ENCODE measurements at places on chromosomes 13 and 19.

- no peak for DNase-seq
Observed at GRCh38 chr19:35436477-35437405, 11.3 kb upstream of the FFAR2 start.

DNA sequence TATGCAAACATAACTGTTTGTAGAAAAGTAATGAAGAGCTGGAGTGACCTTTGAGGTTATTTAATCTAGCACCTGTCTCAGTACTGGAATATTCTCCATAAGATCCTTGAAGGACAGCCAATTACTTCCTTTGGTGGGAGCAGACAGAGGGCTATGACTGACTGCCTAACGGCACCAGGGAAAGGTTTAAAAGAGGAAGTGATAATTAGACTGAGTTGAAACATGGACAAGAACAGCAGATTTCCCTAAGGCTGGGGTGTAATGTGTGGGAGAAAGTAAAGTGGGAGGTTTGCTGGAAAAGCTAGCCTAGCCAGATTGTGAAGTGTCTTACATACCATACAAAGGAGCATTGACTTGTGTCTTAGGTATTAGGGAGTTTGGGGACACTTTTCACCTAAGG, 191.3 kb upstream of the PCDH9 start:
- DNase-seq, result no peak

DNA sequence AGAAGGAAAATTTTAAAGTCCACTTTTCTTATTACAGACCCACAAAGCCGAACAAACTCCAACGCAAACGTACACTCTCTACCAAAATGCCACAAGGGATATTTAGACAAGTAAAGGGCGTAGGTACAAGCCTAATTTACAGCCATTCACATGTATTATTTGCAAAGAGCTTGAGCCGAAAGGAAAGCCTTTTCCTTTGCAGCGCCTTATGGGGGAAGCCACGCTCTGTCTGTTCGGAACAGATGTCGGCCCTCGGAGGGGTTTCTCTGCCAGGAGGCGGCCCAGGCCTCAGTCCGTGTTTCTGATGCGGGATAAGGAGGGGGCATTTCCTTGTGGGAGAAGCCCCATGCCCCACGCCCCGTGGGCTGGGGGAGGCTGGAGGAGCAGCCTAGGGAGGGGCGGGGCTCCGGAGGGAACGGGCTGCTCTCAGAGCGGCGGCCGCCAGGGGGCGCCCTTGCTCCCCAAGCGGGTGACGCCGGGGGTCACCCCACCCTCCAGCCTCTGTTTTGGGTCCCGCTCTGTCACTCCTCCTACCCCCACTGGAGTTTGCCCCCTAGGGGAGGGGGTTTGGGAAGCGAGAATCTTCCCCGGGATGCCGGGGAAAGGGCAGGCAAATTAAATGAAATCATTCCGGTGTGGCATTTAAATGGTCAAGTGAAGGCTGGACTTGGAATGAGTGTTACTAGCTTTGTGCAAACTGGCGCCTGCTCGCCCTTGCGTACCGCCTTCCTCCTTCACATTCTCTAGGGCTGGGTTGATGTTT, 2.9 kb downstream of the HTR2A start:
- DNase-seq, result no peak

- DNase-seq, result no peak
Observed at GRCh38 chr13:113403255-113404104, 39.5 kb upstream of the GRTP1 start.

- no peak for DNase-seq
Observed at GRCh38 chr13:30037306-30037705, 186.9 kb upstream of the UBL3 start.

GRCh38 chr19:40650749-40651305, 39.6 kb downstream of the NUMBL start:
- DNase-seq, result no peak

- no peak for DNase-seq
Observed at GRCh38 chr13:80881034-80881433, 540.1 kb upstream of the SPRY2 start.

DNA sequence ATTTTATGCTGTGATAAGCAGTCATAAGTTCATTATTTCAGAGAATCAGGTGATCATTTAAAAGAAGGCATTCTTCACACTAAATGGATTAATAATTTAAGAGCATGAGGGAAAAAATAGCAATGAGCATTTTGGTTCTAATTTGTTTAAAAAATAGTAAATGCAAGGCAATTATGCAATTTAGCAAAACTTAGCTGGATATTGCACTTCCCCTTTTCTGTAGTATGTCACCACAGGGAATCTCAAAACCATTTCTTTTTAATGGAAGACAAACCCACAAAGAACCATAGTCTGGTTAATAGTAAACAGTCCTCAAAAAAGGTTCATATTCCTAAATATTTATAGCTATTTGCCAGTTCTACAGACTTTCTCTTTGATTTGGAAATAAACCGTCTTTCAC, 30.2 kb downstream of the COG6 start:
- DNase-seq, result no peak

DNA sequence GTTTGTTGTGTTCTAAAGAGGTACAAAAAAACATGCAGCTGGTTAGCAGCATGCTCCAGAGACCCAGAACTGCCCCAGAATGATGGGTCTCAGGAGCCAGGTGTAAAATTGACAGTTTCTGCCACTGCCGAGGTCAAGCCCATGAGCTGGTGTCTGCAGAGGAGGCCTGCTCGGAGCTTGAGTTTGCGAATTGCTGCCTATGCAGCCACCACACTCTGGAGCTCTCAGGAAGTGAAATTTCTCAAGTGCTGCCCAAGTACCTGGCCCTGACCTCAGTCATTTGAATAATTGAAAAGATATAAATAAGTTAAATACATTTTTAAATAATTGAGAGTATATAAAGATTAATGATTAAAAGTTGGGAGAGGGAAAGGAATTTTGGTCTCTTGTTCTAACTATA, 66.4 kb downstream of the ZAR1L start:
- DNase-seq, result no peak

GRCh38 chr19:33207040-33207620, 13.0 kb downstream of the LRP3 start:
- no peak for DNase-seq

- no peak for DNase-seq
Observed at GRCh38 chr13:19182536-19182935, 912 bp upstream of the TUBA3C start.

DNA sequence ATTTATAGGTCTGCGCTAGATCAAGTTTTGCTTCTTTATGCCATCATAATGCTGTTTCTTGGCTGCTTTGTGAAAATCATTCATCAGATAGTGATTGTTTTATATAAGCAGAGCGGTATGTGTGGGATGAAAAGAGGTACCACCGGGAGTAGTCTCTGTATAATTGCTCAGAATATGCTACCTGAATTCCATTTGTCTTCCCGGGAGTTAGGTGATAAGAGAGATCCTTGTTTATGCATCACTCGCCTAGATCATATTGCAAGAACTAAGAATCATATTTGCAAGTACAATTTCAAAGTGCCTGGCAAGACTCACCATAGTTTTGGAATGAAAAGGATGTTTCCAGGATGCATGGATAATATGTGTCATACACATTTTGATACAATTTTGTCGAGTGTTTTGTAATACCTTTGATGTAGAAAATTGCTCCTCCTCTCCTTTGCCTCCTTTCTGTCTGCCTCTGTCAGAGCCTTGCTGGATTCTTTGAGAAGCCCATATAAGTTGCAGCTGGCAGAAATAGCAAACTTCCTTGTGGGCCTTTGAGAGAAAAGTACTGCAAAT, 1306.0 kb upstream of the SLC10A2 start:
- DNase-seq, result no peak
